ENCODE measurements at places on chromosomes 2 and 18.
A peak's percentile ranks its signal among the peaks of the same experiment; 100 is the strongest.

DNA sequence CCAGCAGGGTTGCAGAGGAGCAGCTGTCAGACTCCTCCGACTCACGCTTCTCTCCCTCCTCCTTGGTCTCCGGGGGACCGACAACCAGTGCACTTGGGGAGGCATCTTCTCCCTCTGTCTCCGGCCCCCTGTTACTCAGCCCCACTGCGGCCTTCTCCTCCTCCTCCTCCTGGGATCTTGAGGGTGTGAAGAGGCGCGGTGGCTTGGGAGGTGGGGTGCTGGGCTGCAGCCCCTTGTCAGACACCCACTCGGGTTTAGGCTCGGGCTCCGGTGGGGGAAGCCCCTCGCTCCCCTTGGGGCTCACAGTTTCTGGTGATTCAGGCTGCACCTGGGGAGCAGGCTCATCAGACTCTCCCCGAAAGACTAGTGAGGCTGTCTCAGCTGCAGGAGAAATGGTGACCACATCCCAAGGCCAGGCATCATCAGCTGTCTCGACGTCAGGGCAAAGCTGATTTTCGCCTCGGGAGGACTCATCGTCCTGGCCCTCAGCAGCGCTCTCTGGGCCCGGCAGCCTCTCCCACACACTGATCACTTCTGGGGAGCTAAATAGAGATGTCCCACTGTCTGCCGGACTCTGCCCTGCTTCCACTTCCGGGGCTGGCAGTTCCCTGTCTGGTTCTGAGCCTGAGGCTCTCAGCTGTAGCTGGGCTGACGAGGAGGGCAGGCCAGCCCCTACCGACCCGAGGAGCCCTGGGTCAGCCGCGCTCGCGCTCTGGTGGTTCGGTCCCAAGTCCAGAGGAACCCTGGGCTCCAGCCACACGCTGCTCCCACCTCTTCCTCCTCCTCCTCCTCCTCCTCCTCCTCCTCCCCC is 9.0 kb upstream of the SFXN5 start:
- DNase-seq = no peak

- DNase-seq = peak; percentile 14
Observed at GRCh38 chr2:121197369-121198091, 87.5 kb downstream of the TFCP2L1 start.

DNA sequence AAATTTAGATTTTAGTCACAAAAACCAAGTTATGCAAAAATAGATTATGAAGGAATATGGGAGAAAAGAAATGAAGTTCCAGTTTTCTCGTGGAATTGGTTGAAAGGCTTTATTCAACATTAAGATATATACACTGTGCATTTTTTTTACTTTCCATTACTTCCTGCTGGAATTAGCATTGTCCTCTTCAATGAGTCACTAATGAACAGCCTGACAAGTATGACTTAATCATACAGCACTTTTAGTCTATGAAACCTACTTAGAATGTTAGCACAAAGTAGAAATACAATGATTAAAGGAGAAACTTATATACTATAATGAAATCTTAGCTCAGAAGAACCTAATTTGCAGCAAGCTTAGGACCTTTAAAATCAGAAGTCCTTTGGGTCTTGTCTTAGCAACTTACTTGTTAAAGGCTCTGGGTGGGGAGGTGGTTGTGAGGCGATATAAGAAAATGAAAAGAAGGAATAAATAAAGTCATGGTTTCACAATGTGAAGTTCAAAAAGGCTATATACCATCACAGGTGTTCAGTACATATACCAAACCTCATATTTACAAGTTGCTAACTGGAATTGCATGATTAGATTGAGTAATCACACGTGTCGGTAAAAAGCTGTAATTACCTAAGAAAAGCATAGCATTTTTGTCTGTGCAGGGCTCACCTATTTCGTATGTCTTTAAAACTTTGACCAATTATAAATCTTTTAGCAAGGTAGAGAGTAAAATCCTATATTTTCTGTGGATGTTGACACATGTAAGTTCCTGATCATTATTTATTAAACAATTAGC is 236.8 kb downstream of the CAMKMT start:
- DNase-seq = no peak

DNA sequence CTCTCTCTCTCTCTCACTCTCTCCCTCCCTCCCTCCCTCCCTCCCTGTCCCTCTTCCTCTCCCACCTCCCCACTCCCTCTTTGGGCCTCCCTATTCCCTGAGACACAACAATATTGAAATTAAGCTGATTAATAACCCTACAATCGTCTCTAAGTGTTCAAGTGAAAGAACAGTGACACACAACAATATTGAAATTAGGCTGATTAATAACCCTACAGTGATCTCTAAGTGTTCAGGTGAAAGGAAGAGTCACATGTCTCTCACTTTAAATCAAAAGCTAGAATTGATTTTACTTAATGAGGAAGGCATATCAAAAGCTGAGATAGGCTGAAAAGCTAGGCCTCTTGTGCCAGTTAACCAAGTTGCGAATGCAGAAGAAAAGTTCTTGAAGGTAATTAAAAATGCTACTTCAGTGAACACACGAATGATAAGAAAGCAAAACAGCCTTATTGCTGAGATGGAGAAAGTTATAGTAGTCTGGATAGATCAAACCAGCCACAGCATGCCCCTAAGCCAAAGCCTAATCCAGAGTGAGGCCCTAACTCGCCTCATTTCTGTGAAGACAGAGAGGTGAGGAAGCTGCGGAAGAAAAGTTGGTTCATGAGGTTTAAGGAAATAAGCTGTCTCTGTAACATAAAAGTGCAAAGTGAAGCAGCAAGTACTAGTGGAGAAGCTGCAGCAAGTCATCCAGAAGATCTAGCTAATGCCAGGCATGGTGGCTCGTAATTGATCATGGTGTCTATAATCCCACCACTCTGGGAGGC is 21.3 kb downstream of the MALT1 start:
- no peak for DNase-seq

DNA sequence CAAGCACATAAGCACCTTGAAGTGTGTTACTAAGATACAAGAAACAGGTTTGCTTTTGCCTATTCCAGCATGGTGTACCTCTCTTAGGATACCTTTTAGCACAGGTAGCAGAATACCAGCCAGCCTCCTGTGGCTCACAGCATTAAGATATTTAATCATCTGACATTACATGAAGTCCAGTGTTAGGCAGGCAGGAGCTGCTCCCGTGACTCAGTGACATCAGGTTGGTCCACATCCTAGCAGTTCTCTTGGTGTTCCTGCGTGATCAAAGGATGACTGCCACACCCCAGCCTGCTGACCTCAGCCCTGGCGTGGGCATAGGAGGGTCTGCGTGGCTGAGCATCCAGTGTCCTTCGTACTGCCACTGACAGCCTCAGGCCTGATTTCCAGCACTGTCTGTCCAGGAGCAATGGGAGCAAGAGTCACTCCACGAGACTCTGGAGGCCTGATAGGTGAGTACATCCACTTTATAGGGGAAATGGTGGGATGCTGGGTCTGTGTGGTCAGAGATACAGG is 3.6 kb upstream of the DTYMK start:
- no peak for DNase-seq

GRCh38 chr2:30445266-30445821 is 1.7 kb upstream of the LCLAT1 start:
- no peak for DNase-seq

DNA sequence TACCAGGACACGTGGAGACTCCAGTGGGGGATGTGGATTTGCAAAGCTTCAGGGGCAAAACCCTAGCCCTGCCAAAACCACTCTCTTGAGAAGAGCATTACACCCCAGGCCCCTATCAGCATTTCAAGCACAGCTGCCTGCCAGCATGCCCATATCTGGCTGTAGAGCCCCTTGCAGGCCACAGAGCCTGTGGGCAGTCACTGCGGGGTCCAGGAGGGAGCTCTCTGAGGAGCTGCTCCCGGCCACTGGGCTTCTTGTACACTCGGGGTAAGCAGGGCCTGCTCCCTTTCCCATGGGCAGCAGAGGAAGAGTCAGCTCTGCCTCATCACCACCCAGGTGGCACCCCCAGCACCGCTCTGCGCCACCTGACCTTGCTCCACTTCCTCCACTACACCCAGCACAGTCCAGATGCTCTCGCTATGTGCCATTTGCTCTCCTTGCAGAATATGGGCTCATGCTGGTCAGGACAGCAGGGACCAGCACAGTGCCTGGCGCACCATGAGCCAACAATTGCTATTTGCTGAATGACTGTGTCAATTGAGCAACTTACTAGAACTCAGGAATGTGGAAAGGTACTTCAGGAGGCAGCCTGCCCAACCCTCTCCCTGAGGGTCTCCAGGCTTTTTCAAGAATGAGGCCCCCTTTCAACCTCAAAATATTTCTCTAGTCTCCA is 7.4 kb downstream of the CHST10 start:
- DNase-seq = no peak

DNA sequence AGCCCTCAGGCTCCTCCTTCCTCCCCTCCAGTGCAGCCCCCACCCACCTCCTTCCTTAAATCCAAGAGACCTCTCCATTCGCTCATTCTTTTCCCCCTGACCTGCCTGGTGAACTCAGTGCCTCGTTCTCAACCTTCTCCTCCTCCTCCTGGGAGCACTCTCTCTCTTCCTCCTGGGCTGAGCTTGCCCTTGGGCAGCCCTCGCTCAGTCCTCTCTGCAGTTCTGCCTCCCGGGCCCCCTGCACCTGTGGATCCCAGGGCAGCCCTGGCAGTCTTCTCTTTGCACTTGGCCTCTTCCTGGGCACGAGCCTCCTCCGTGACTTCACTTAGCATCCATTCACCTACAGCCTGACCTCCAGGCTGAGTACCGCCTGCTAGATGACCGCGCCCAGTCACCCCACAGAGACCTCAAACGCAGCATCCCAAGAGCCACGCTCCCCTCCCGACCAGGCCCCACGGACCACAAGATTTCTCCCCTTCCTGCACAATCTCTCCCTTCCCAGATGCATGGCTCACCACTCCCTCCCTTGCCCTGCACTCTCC is 58.9 kb upstream of the ID2 start:
- DNase-seq = no peak

DNA sequence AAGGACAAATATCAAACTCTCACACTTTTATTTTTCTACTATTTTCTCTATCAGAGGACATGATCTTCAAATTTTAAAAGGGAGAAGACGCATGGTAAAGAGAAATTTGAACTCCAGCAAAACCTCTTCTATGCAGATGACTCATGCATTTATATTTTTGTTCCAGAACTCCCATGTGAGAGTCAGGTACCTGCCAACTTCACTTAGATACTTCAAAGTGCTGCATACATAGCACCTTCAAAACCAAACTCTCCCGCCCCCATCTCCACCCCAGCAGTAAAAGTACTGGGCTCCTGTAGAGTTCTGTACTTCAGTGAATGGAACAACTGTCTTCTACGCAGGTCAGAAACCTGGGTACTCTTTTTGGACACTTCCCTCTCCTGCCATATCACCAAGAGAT is 398.3 kb downstream of the TGIF1 start:
- DNase-seq = no peak

DNA sequence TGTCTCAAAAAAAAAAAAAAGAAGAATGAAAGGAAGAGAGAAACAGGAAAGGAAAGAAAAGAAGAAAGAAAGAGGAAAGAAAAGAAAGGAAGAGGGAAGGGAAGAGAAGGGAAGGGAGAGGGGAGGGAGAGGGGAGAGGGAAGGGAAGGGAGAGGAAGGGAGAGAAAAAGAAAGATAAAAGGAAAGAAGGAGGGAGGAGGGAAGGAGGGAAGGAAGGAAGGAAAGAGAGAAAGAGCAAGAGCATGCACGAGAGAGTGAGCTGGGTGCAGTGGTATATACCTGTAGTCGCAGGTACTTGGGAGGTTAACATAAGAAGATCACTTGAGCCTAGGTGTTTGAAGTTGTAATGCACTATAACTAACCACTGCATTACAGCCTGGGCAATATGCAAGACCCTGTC is 6.6 kb upstream of the BAZ2B start:
- no peak for DNase-seq

DNA sequence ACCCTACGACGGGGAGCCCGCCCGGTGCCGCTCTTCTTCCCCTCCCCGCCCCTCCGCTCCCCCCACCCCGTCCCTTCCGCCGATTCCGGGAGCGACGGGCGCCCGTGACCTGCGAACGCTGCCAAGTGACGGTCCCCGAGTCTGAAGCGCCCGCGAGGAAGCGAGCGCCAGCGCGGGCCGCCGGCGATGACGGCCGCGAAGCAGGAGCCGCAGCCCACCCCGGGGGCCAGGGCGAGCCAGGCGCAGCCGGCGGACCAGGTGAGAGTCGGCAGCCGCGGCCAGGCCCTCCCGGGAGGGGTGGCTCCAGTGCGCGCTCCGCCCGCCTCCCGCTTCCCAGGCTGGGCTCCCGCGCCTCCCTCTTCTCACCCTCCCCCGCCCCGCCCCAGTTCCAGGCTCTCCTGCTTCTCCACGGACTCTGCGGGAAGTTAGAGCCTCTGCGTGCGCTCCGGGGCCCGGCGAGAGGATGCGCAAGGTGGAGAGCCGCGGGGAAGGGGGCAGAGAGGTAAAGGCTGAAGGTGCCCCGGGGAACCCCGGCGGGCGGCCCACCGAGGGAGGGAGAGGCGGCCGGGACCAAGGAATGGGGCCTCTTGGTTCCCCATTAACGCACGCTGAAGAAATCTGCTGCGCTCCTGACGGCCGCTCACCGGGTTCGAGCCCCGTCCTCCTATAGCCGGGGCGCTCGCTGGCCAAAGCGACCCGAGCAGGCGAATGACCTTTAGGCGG is 719.5 kb downstream of the DPP10 start:
- peak; percentile 12 for DNase-seq

GRCh38 chr2:20641123-20641985 is 9.5 kb downstream of the HS1BP3 start:
- no peak for DNase-seq

- DNase-seq = no peak
Observed at GRCh38 chr2:216650626-216651257, 17.5 kb downstream of the IGFBP2 start.

GRCh38 chr2:216503697-216504375 is 5.2 kb downstream of the RPL37A start:
- DNase-seq = no peak

GRCh38 chr2:66581339-66582103 is 146.6 kb downstream of the MEIS1 start:
- no peak for DNase-seq

DNA sequence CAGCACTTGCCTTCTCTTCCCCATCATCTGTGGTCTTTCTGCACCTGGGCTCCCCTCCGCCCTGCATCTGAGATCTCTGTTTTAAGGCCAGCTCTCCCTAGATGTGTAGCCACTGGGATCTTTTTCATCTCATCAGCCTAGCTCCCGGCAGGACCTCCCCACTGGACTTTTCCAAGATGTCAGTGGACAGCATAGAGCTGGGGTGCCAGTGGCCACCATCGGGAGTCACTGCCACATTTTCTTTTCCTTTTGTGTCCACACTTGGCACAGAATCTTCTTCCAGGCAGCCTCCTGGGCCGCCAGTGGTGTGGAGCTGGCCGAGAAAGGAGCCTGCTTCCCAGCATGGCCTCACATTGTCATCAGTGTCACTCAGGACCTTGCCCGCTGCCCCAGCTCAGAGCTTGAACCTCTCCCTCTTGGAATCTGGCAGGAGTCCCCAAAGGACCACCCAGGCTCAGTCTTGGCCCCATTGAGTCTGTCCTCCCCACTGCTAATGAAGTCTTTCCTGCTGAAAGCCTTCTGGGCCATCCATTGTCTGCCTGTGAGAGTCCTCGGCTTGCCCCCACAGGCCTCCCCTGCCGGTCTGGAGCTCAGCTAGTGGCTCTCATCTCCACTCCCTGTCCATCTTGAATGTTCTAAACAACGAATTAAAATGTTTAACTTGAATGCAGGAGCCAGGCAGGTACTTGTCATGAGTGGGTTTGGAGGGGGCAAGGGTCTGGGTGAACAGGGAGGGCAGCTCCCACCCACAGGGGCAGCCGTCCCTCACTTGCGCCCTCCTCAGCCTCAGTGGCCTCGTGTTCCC is 324.4 kb downstream of the GBX2 start:
- no peak for DNase-seq

GRCh38 chr18:54162431-54162830 is 62.0 kb downstream of the MBD2 start:
- DNase-seq = no peak

Measured in hematopoietic multipotent progenitor cell treated with erythropoietin and hydrocortisone succinate and interleukin-3 and kit ligand, for 4 days (in vitro differentiated cells).